Gastroesophageal sphincter (tissue), 4 donors: ENCODE measurements at places on chromosomes 1 and 21. TPM values are rescaled to one million over a fixed set of nuclear protein-coding genes. Genes with fewer than 3 reads are reported as not detected.
A peak's percentile ranks its signal among the peaks of the same experiment; 100 is the strongest.

GRCh38 chr1:94623560-94624148, 82.1 kb upstream of the F3 start:
- no peak for ATAC-seq

DNA sequence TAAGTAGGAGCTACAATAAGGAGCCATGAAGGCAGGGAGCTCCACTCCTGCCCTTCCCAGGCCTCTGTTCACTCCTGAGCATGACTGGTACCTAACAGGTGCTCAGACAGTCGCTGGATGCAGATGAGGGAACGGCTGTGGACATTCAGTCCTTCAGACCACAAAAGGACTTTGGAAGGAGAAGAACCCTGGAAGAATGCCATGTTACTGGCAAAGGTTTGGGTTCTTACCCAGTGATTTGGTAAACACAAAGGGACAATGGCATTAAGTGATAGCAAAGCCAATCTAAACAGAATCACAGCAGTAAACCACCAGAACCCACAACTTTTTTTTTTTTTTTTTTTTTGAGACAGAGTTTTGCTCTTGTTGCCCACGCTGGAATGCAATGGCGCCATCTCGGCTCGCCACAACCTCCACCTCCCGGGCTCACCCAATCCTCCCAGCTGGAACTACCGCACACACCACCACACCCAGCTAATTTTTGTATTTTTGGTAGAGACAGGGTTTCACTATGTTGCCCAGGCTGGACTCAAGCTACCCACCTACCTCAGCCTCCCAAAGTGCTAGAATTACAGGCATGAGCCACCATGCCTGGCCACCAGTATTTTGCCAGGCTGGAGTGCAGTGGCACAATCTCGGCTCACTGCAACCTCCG, 7.5 kb upstream of the CBR3 start:
- ATAC-seq, result no peak

GRCh38 chr1:37851782-37852210, 7.6 kb downstream of the MTF1 start:
- no peak for ATAC-seq

PLPPR4 gene
- 2.8 TPM for total RNA-seq

- ATAC-seq, result no peak
These were observed 75.4 kb downstream of the CDC7 start for GRCh38 chr1:91575909-91576519.

DNA sequence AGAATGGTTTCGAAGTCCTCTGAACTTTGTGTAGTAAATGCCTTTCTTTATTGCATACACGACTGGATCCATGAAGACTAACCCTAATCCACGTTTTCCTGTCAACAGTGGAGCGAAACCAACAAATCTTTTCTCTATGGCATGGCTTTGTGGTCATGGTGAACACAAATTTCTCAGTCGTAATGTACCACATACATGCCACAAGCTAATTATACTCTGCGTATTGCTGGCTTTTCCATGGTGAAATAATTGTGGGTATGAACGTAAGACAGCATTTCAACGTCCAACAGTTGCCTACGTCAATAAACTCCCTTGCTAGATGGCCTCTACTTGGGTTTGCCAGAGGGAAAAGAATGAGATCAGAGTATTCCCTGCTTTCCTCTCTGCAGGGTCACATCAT, 27.5 kb downstream of the INTS7 start:
- ATAC-seq, result no peak

DNA sequence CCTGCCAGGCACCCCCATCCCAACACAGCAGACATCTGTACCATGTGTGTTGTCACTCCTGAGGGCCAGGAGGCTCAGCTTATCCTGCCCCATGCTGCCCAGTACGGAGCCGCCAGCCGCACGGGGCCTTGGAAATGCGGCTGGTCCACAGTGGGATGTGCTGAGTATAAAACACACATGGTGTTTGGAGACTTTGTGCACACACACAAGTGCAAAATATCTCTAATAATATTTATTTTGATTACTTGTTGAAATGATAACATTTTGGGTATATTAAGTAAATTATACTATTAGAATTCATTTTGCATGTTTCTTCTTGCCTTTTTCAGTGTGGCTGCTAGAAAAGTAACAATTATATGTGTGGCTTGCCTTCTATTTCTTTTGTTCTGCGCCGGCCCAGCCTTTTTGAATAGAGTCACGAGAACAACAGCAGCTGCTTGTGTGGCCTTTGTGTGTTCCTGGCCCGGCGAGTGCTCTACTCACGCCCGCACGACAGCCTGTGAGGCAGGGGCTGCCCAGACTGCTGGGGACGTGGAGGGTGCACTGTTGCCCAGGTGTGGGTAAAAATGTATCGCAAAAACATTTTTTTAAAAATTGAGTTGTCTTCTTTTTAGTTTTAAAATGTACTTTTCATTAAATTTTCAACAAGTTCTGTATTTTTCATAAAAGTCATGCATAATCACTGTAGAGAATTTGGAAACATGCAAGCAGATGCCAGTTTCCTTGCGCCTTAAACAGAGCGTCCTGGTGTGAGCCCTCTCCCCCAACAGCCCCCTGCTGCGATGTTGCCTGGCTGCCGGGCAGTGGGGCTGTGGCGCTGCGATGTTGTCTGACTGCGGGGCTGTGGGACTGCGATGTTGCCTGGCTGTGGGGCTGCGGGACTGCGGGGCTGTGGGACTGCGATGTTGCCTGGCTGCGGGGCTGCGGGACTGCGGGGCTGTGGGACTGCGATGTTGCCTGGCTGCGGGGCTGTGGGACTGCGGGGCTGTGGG, 35.5 kb downstream of the COQ8A start:
- ATAC-seq, result no peak

KRTAP13-2 gene
- total RNA-seq, result not detected

SPRR2E gene
- 2.1 TPM for total RNA-seq

GRCh38 chr1:30929135-30929889, 20.8 kb upstream of the SDC3 start:
- ATAC-seq, result peak; percentile 66

DNA sequence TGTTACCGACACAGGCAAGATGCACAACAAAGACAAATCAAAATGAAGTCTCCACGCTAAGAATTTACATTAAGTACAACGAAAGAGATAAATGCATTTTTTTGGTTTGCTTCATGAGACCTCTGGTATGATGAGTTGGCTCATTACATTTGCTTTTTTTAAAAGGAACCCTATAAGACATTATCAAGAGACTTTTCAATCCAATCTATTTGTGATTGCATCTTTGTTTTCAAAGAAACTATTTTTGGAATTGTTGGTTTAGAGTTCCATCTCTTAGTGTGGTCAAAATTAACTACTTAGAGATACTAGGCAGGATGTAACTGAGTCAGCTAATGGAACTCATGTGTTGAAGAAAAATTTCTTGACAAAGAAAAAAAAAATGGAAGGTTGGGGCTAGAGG, 200.1 kb downstream of the ZC3H11B start:
- ATAC-seq, result no peak

S100A9 gene
- 697 TPM for total RNA-seq

DNA sequence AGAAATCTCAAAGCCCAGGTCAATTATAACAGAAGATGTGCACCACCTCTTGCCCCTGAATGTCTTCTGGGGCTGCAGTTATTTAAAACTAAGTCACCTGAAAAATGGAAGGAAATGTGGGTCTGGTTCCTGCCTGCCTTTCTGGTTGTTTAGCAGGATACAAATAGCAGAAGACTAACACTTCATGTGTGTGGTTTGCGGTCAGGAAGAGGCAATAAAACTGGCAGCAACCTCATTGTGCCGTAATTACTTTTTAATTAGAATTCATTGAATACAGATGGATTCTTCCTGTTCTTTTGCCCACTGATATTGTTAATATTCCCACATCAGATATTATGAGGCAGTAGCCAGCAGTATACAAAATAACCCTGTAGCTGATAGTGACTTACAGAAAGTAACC, 345.7 kb downstream of the ZNF326 start:
- no peak for ATAC-seq

ACTL8 gene
- total RNA-seq, result not detected

DNA sequence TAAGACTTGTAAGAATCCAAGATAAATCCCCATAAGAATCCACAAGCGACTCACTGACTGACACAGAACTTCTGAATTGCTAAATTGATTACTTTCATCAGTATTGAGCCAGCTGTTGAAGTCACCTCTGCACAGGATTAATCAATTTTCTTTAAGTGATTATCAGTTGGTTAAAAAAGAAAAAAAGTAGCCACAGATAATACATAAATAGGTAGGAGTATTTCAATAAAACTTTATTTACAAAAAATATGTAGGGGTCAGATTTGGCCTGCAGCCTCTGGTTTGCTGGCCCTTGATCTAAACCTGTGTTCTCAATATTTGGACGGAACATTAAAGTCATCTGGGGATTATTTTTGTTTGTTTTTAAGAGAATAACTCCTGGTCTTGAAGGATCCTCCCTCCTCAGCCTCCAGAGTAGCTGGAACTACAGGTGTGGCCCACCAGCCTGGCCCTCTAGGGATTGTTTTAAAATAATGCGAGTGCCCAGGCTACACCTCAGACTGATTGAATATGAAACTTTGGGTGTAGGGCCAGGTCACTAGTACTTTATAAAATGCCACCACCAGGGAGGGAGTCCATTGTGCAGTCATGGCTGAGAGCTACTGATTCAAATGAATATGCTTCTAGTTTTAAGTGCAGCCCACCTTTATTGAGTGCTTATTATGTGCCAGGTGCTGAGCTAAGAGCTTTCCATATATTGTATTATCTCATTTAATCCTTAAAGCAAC, 6.8 kb upstream of the TMEM183A start:
- ATAC-seq, result no peak

FMO3 gene
- 5.5 TPM for total RNA-seq

CCDC190 gene
- not detected for total RNA-seq

DNA sequence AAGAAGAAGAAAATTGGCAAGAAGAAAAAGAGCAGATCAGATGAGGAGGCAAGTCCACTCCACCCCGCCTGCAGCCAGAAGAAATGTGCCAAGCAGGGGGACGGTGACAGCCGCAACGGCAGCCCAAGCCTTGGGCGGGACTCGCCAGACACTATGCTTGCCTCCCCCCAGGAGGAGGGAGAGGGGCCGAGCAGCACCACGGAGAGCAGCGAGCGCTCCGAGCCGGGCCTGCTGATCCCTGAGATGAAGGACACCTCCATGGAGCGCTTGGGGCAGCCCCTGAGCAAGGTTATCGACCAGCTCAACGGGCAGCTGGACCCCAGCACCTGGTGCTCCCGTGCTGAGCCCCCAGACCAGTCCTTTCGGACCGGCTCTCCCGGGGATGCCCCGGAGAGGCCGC, 9.0 kb upstream of the SLC25A34 start:
- no peak for ATAC-seq

GRCh38 chr1:216903382-216903740, 180.1 kb upstream of the ESRRG start:
- ATAC-seq, result no peak

GRCh38 chr1:196059210-196059609, 549.0 kb downstream of the KCNT2 start:
- ATAC-seq, result no peak

DNA sequence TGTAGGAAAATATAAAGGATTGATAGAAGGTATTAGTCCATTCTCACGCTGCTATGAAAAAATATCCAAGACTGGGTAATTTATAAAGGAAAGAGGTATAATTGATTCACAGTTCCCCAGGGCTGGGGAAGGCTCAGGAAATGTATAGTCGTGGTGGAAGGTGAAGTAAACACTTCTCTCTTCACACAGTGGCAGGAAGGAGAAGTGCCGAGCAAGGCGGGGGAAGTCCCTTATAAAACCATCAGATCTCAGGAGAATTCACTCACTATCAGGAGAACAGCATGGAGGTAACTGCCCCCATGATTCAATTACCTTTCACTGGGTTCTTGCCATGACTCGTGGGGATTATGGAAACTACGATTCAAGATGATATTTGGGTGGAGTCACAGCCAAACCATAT, 1806.0 kb downstream of the MRPL39 start:
- ATAC-seq, result no peak

RYR2 gene
- total RNA-seq, result 35.3 TPM

- no peak for ATAC-seq
These were observed 34.6 kb downstream of the IL12RB2 start for GRCh38 chr1:67342076-67342890.

GRCh38 chr1:40394491-40395172, 21.1 kb downstream of the SMAP2 start:
- no peak for ATAC-seq

GRCh38 chr1:40980453-40981121, 1.1 kb downstream of the CTPS1 start:
- no peak for ATAC-seq

- peak; percentile 81 for ATAC-seq
These were observed 76.3 kb downstream of the ITPKB start for GRCh38 chr1:226662642-226663326.
